ENCODE measurements at places on chromosomes 12 and 14. TPM values are rescaled to one million over a fixed set of nuclear protein-coding genes. Genes with fewer than 3 reads are reported as not detected.

Gene PTPRR
- total RNA-seq = 0.19 TPM

DNA sequence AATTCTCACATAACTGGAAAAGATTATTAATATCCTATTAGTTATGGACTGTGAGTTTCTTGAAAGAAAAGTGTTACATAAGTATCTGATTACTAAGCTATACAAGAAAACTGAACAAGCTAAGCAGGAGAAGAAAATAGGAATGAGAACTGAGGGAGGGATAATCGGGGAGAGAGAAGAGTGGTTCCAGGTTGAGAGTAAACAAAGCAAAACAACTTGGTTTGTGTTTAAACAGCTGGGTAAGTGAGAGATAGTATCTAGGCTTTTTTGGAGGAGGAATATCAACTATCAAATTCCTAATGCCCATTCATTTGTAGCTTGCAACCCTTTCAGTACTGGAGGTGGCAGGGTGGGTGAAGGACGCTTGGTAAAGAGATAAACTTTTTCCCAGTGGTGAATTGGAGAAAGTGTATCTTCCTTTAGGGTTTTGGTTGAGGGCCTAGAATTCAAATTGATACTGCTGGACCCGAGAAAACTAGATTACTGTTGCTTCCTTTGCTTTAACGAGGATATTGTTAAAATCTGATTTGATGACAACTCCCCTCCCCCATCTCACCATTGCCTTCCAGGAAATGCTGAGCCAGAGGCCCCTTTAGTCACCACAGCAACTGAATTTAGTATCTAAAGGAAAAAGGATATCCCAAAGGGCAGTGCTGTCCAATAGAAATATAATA lies 2.0 kb upstream of the SLC2A3 start:
- DNase-seq = peak; percentile 59

GRCh38 chr12:51393676-51394545 lies 2.7 kb upstream of the GALNT6 start:
- peak; percentile 74 for DNase-seq

GRCh38 chr14:93715279-93715927 lies 72.9 kb downstream of the PRIMA1 start:
- no peak for DNase-seq

DNA sequence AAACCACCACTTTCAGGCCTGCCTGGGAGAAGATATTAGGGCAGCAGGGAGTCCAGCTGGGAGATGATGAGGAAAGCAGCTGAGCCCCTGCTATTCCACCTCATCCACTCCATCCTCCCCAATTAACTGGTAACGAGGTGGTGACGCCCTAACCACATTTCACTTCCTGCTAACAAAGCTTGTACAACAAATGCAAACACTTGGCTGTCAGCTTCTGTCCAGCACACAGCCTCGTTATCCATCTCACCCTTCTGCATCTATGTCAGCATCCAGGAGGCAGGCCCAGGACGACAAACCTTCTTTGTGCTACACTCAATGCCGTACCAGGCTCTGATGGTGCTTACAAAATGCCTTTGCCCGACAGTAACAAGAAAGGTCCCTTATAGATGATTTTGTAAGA lies 225.4 kb downstream of the APAF1 start:
- DNase-seq = no peak

GRCh38 chr12:127728285-127728684 lies 538.7 kb upstream of the TMEM132C start:
- DNase-seq = no peak

Measured in LHCN-M2 (cell line).